Karpas-422 (cell line): ENCODE measurements at places on chromosomes 7 and 10. TPM values are rescaled to one million over a fixed set of nuclear protein-coding genes. Genes with fewer than 3 reads are reported as not detected.
A peak's percentile ranks its signal among the peaks of the same experiment; 100 is the strongest.

PRF1 gene
- total RNA-seq: 0.26 and 1.5 TPM in 2 replicates

DRGX gene
- not detected in 2 replicates for total RNA-seq

NYAP1 gene
- not detected in 2 replicates for total RNA-seq

UNCX gene
- total RNA-seq: not detected in 2 replicates

CUBN gene
- 0.18 TPM in 1 of 2 replicates, not detected in the other for total RNA-seq

SPOCK2 gene
- 4.4 TPM in 1 of 2 replicates, not detected in the other for total RNA-seq

ITPRID1 gene
- not detected in 2 replicates for total RNA-seq

CYP2E1 gene
- 0.61 TPM in 1 of 2 replicates, not detected in the other for total RNA-seq

TET1 gene
- total RNA-seq: 2.2 and 5.4 TPM in 2 replicates

OPALIN gene
- total RNA-seq: not detected in 2 replicates

LRGUK gene
- total RNA-seq: 1.7 and 1.9 TPM in 2 replicates

PHTF2 gene
- total RNA-seq: 39.3 and 65.7 TPM in 2 replicates

- DNase-seq: no peak
These were observed 21.0 kb downstream of the OPTN start for GRCh38 chr10:13120786-13121499.

DNA sequence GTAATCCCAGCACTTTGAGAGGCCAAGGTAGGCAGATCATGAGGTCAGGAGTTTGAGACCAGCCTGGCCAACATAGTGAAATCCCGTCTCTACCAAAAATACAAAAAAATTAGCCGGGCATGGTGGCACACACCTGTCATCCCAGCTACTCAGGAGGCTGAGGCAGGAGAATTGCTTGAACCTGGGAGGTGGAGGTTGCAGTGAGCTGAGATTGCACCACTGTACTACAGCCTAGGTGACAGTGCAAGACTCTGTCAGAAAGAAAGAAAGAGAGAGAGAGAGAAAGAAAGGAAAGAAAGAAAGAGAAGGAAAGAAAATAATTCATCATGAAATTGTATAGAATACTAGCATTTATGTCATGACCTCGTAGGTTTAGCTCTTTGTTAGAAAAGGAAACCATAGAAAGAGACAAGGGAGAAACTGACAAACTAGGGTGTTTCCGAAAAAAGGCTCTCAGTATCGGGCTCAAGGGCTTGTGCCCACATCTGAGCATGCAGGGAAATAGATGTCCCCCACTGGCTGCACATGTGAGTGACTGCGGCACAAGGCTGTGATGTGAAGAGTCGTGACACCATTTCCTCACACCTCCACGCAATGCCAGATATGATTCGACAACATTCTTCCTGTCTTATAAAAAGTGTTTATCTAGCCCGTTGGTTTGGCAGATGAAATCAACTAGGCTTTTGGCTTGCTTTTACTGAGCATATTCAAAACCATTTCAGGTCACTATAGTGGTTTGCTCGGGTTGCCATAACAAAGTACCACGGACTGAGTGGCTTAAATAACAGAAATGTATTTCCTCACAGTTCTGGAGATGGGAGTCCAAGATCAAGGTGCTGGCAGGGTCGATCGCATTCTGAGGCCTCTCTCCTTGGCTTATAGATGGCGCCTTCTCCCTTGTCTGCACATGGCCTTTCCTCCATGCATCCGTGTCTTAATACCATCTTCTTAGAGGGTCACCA, 2.0 kb downstream of the SRGN start:
- no peak for DNase-seq

DNA sequence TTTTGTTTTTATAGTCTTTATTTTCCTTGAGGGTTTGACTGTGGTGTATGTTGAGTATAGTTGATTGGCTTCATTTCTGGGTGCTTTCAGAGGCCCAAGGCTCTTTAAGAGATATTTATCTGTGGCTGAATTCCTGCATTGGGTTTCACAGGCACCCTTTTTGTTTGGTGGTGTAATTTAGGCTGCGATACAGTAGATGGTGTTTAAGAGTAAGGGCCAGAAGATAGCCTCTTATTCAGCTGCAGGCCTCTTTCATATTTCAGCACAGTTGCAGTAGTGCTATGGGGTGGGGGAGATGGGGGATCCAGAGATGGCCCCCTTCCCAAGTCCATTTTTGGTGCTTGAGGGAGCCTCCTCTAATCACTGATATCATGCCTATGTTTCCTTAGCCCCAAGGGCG, 69.7 kb downstream of the MGAM2 start:
- DNase-seq: no peak

DNA sequence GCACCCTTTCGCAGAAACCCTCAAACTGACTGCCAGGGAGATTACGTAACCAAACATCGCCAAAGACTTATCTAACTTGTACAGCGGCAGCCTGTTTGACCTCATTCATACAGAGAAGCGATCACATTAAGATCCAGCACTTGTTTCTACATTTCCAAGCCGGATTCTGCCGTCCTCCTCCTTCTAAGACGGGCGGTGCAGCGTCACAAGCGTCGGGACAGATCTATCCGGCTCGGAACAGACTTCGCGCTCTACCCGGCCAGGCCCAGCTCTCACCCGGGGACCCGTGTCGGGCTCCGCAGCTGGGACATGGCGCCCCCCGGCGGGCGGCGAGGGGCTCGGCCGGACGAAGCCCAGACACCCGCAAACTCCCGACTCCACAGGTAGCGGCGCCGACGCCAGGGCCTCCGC, 373 bp downstream of the H2AZ2 start:
- peak; percentile 95 for DNase-seq

DNA sequence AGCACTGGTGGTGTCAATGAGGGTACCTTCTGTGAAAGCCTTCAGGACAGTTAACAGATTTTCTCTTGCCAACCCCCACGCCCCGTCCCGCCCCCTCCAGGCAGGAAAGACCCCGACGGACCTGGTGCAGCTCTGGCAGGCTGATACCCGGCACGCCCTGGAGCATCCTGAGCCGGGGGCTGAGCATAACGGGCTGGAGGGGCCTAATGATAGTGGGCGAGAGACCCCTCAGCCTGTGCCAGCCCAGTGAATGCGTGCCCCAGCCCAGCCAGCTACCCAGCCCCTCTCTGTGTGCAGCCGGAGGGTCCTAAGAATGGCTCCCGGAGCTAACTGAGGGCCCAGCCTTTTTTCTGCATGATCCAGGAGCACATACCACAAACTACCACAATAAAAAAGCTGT, 713 bp upstream of the HOGA1 start:
- DNase-seq: no peak

GRCh38 chr7:135690566-135690965, 28.3 kb downstream of the STMP1 start:
- DNase-seq: no peak

DNA sequence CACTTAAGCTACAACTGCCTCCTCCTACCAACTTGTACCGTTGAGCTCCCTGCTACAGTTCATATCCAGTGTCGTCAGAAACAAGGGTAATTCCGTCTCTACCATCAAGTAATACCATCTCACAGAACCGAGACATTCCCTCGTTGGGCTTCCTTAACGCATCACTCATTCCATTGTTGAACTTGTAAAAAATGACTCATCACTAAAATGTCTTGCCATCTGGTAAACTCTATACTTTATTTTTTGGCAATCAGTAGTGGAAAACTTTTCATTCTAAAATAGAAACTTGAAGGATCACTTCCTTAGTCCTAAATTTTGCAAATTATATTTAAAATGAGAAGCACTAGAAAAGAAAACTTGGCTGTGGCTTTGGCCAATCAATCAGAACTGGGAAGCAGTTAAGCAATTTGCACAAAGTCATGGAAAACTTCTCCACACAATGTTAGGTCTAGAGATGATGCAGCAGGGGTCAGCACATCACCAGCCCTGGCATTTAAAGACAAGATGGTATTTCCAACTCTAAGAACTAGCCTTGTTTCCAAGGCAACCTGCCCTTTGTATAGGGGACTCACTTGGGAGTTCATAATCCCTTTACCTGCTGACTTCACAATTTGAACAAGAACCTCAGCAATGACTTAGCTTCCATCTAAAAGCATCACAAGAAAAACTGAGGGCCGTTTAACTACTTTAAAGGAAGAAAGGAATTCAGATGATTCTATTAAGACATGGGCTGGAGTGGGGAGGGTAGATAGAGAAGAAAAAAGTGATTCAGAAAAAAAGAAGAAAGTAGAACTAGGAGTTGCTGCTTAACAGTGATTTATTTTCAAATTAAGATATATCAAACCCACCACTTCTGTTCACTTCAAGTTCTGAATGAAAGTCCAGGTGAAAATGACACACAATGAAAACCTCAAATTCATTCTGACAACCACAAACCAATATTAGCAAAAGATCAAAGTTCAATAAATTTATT, 288.1 kb downstream of the PARD3 start:
- DNase-seq: no peak

- DNase-seq: no peak
These were observed 125.1 kb upstream of the NRP1 start for GRCh38 chr10:33459602-33460001.

- DNase-seq: no peak
These were observed 97.3 kb downstream of the GRID1 start for GRCh38 chr10:86269332-86269731.

DNA sequence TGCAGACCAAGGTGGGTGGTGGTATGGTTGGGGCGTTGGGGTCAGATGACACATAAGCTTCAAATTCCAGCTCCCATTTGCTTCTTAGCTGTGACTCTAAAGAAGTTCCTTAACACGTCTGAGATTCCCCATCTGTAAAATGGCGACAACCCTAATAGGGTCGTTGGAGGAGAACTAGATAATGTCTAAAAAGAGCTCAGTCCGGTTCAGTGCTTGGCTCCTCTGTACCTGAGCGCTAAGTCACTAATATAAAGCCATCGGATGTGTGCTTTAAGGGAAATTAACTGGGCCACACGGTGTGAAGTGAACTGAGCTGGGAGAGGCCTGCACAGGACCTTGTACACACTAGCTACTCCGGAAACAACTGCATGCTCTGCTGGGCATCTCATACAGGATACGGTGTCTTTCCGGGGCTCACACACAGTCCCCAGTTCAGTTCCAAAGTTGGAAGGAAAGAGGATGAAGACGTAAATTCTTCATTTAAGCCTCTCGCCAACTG, 476 bp upstream of the ZFYVE27 start:
- DNase-seq: no peak

- no peak for DNase-seq
These were observed 71.3 kb upstream of the CPXM2 start for GRCh38 chr10:123962756-123963530.

GRCh38 chr10:47457826-47458225, 26.1 kb downstream of the ANXA8 start:
- no peak for DNase-seq

- DNase-seq: no peak
These were observed 21.2 kb downstream of the DMTF1 start for GRCh38 chr7:87173471-87173870.

GRCh38 chr7:102024769-102025391, 207.5 kb downstream of the CUX1 start:
- no peak for DNase-seq

GRCh38 chr7:111255576-111255975, 164.6 kb downstream of the LRRN3 start:
- DNase-seq: no peak

DNA sequence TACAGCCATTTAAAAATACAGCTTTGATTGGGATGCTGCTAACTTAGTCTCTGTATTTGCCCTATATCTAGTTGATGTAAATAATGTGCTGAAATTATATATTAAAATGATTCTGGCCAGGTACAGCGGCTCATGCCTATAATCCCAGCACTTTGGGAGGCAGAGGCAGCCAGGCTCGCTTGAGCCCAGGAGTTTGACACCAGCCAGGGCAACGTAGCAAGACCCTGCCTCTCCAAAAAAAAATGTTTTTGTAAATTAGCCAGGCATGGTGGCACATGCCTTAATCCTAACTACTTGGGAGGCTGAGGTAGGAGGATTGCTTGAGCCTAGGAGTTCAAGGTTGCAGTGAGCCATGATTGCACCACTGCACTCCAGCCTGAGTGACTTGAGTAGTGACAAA, 143.8 kb upstream of the CELF2 start:
- no peak for DNase-seq

- peak; percentile 81 for DNase-seq
These were observed 940 bp upstream of the PSD start for GRCh38 chr10:102419269-102420180.
